ENCODE measurements at places on chromosomes 11 and 22.

DNA sequence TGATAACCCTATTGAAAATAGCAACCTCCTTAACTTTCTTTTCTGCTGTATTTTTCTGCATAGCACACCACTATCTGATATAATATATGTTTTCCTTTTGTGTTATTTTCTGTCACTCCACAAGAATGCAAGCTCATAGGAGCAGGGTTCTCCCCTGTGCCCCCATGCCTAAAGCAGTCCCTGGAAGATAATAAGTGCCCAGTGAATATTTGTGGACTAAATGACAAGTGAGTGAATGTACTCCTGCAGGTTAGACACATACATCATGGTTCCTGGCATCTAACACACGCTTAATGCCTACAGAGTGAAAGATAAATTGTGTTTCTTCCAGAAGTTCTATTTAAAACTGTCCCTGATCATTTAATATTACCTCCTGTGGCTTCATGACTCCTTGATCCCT lies 23.9 kb upstream of the OR9Q2 start:
- no peak overlapping the region for H3K27ac ChIP-seq
- no peak for DNase-seq
- no peak overlapping the region for H3K4me3 ChIP-seq
- H3K27me3 ChIP-seq: no peaks in the 10 kb centered on the region
- H3K4me1 ChIP-seq: no peaks in the 10 kb centered on the region
- no peaks in the 10 kb centered on the region for H3K36me3 ChIP-seq

DNA sequence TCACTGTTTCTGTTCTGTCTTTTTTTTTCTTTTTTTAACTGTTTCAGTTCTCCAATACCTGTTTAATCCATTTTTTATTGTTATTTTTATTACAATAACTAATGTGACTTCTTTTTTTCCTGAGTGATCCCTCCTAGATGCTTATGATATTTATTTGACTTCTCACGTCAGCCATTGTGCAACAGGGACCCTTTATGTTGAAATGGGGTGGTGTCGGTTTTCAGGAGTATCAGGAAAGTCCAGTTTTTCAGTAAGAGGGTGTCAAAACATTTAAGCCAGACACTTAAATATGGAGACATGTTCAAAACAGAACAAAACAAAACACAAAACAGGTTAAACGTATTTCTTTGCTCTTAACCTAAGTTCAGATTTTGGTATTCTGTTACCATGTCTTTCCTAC lies 418.8 kb downstream of the DYNC2H1 start:
- H3K27ac ChIP-seq: no peak overlapping the region
- H3K27me3 ChIP-seq: no peaks in the 10 kb centered on the region
- no peak for DNase-seq
- H3K36me3 ChIP-seq: no peaks in the 10 kb centered on the region
- H3K4me3 ChIP-seq: no peak overlapping the region

DNA sequence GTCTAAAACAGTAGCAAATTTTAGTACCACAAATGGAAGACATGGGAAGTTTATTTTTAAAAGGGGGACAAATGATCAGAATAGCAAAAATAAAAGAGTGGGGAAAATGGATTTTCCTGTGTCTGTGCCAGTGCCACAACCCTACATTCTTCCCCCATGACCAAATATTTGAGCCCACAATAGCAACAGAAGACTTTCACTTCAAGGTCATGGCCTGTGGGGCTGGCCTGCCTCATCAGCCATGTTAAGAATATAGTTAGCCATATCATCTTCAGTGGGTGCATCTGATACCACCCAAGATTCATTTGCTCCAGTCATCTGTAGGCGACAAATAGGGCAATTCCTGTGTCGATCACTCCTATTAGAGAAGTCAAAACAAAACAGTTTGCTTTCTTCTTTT lies 26.3 kb downstream of the RNF141 start:
- H3K27me3 ChIP-seq: no peaks in the 10 kb centered on the region
- H3K27ac ChIP-seq: no peak overlapping the region
- no peak for DNase-seq
- no peak overlapping the region for H3K4me3 ChIP-seq

DNA sequence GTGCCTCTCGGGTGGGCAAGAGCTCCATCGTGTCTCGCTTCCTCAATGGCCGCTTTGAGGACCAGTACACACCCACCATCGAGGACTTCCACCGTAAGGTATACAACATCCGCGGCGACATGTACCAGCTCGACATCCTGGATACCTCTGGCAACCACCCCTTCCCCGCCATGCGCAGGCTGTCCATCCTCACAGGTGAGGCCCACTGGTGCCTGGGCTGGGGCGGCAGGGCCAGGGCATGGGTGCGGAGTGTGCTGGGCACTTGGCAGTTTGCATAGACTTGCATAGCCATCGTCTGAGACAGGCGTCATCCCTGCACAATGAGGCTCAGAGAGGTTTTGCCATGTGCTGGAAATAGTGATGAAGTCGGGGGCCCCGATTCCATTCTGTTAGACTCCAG lies 6.3 kb downstream of the RASD2 start:
- peaks cover 12% of the 10 kb centered on the region for H3K27me3 ChIP-seq
- H3K4me3 ChIP-seq: no peak overlapping the region
- no peaks in the 10 kb centered on the region for H3K36me3 ChIP-seq
- H3K27ac ChIP-seq: no peak overlapping the region
- H3K4me1 ChIP-seq: peaks cover 15% of the 10 kb centered on the region

GRCh38 chr11:113628912-113629311 lies 77.2 kb downstream of the TMPRSS5 start:
- H3K36me3 ChIP-seq: no peaks in the 10 kb centered on the region
- no peaks in the 10 kb centered on the region for H3K4me1 ChIP-seq
- no peak overlapping the region for H3K4me3 ChIP-seq
- DNase-seq: no peak

DNA sequence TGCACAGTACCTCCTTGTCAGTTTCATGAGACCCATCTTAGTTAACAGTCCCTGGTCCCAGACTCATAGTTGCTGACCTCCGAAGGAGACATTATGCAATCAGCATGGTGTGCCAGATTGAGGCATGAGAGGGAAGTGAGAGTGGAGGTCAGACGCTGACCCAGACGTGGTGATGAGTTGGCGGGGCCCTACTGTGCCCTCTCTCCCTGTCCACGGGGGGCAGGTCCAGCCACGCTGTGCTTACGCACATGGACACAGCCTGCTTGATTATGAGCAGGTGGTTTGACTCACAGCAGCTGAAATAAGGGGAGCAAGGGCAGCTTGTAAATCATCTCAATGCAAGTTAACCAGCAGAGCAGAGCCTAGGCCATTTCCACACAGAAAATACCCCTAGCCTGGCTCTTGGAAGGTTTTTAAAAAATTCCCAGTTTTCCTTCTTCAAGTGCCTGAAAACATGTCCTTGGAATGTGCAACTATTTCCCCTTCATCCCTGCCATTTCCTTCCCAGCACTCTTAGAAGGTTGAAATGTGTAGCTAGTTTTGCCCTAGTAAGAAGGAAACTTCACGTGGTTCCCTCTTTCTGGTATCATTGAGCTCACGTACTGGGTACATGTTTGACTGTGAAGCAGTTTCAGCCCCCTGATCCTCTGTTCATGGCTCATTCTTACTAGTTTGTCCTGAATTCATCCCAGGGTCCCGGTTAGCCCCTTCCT lies 122.6 kb upstream of the SORL1-AS1 start:
- no peak overlapping the region for H3K4me3 ChIP-seq
- no peaks in the 10 kb centered on the region for H3K4me1 ChIP-seq
- H3K36me3 ChIP-seq: no peaks in the 10 kb centered on the region

DNA sequence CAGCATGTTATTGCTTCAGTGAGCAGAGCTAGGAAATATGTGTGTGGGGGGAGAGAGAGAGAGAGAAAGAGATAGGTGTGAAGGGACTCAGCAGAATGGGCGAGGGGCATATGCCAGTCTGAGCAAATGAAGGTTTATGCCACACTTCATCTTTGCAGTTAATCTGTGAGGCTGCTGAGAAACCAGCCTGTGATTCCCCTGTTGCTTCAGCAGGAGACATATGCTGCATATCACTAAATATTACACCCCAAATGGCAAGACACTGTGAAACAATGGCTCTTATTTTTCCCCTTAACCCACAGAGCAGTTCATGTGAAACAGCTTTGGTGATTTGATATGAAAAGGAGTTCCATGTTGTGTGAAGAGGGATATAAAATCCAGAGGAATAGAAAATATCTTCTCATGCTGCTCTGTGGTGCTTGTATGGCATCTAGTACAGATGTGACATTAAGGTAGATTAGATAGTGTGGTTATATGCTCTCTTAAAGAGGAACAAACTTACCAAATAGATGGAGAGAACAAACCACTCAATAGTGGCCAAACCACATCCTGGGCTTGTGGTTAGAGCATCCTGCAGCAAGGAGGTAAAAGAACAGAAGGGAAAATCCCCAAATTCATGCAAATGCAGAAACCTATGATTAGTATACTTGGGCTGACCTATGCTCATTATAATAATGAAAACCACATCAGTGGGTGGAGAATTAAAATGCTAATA lies 864.2 kb downstream of the FAM181B start:
- H3K27ac ChIP-seq: no peak overlapping the region
- H3K4me3 ChIP-seq: no peak overlapping the region

GRCh38 chr11:131696690-131697089 lies 326.3 kb downstream of the NTM start:
- no peaks in the 10 kb centered on the region for H3K36me3 ChIP-seq
- no peak for DNase-seq
- H3K4me1 ChIP-seq: no peaks in the 10 kb centered on the region
- H3K4me3 ChIP-seq: no peak overlapping the region
- H3K27ac ChIP-seq: no peak overlapping the region

- H3K36me3 ChIP-seq: peaks cover 52% of the 10 kb centered on the region
- H3K27ac ChIP-seq: no peak overlapping the region
- H3K4me3 ChIP-seq: no peak overlapping the region
Observed at GRCh38 chr11:9849389-9849788, 185.5 kb downstream of the SWAP70 start.

DNA sequence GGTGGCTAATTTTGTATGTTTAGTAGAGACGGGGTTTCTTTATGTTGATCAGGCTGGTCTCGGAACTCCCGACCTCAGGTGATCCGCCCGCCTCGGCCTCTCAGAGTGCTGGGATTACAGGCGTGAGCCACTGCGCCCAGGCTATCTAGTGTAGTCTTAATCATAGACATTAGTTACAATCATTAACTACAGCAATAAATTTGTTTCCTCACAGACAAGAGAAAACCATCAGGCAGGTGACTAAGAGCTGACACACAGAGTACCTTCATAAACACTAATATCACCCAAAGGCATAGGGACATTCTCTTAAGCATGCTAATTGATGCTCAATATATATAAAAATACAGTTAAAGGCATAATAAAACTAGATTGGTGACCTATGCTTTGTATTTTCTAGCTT lies 19.4 kb downstream of the SDHD start:
- DNase-seq: no peak
- H3K4me3 ChIP-seq: no peak overlapping the region
- H3K27me3 ChIP-seq: no peaks in the 10 kb centered on the region
- no peaks in the 10 kb centered on the region for H3K4me1 ChIP-seq
- no peak overlapping the region for H3K27ac ChIP-seq

DNA sequence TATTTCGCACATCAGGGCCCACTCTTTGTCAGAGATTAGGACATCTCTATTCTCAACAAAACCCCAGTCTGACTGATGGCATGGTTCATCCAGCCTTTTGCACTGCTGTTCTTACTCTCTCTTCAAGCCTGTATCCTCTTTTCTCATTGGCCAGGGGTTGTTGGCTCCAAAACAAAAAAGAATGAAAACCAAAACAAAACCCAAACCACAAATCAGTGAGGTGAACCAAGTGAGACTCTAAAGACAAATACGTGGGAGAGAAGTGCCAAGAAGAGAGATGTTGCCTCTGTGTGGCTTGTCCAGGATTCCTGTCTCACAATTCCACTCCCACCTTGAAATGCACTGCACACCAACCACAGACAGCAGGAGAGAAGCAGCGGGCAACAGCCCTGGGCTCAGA lies 278.9 kb upstream of the NARS2 start:
- H3K27ac ChIP-seq: no peak overlapping the region
- H3K4me3 ChIP-seq: no peak overlapping the region
- no peaks in the 10 kb centered on the region for H3K36me3 ChIP-seq
- H3K27me3 ChIP-seq: no peaks in the 10 kb centered on the region
- no peak for DNase-seq
- no peaks in the 10 kb centered on the region for H3K4me1 ChIP-seq

DNA sequence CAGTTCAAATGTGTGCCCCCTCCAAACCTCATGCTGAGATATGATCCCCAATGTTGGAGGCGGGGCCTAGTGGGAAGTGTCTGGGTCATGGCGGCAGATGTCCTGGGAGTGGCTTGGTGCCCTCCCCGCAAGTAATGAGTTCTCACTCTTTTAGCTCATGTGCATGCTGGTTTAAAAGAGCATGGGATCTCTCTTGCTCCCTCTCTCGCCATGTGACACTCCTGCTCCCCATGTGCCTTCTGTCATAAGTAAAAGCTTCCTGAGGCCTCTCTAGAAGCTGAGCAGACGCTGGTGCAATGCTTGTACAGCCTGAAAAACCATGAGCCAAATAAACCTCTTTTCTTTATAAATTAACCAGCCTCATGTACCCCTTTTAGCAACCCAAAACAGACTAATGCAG lies 98.8 kb downstream of the SGSM3 start:
- no peaks in the 10 kb centered on the region for H3K36me3 ChIP-seq
- H3K4me3 ChIP-seq: no peak overlapping the region
- H3K27me3 ChIP-seq: no peaks in the 10 kb centered on the region
- H3K4me1 ChIP-seq: peaks cover 5% of the 10 kb centered on the region
- H3K27ac ChIP-seq: no peak overlapping the region

DNA sequence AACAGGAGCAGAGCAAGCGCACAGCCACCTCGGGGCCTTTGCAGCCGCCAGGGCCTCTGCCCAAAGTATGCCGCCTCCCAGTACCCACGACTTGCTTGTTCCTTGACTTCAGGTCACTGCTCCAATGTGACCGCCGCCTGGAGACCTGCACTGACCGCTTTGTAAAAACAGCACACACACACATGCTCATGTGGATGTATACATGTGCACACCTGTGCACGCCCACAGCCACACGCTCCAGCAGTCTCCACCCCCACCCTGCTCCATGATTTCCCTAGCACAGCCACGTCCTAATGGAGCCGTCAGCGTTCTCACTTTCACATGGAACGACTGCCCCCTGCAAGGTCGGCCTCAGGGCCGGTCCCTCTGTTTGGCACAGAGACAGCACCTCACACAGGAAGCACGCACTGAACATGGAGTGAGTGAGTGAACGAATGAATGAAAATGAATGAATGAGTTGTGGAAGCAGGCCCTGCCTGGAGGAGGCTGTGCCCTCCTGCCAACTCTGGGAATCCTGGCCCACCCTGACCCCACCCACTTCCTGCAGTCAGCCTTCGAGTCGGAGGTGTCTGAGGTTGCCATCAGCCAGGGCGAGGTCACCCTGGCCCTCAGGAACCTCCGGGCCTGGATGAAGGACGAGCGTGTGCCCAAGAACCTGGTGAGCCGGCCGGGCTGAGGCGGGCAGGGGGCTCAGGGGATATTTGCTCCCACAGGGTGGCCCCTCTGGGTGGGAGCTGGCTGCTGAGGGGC lies 8.0 kb downstream of the ALDH3B1 start:
- H3K36me3 ChIP-seq: no peaks in the 10 kb centered on the region
- no peak overlapping the region for H3K27ac ChIP-seq
- DNase-seq: no peak
- H3K4me3 ChIP-seq: no peak overlapping the region
- no peaks in the 10 kb centered on the region for H3K4me1 ChIP-seq

GRCh38 chr11:77127235-77127911 lies 673 bp upstream of the MYO7A start:
- DNase-seq: peak; percentile 57
- H3K36me3 ChIP-seq: no peaks in the 10 kb centered on the region
- no peak overlapping the region for H3K27ac ChIP-seq
- peak overlapping the region; percentile 1 for H3K4me3 ChIP-seq
- peaks cover 35% of the 10 kb centered on the region for H3K4me1 ChIP-seq

All from heart left ventricle (tissue), 16 donors.